ENCODE measurements at places on chromosomes 6 and 20.

DNA sequence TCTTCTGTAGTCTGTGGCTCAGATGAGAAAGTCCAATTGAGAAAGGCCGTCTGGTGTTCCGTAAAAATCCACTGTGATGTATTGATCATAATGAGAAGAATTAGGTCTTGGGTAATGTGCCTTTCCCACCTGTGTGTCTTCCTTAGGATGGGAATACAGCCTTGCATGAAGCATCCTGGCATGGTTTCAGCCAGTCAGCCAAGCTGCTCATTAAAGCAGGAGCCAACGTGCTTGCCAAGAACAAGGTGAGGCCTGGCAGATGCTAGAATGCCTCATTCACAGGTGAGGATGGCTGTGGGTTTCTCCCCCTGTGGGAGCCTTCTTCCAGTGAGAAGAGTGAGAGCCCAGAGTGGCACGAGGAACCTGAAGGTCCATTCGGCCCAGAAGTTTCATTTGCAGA lies 32.7 kb downstream of the LYRM2 start:
- DNase-seq = no peak

DNA sequence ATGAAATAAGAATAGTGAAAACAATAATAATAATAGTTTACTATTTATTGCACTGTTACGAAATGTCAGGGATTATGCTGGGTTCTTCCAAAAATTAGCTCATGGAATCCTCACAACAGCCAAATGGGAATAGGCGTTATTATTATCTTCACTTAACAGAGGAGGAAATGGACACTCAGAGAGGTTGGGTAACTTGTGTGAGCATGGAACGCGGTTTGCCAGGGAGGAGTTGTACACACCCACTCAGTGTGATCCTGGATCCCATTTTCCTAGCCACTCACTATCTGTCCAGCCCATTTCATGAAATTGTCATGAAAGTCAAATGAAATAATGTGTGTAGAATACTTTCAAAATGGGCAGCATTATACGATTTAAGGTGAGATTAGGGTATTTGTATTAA lies 4.6 kb downstream of the NELFCD start:
- DNase-seq = no peak

DNA sequence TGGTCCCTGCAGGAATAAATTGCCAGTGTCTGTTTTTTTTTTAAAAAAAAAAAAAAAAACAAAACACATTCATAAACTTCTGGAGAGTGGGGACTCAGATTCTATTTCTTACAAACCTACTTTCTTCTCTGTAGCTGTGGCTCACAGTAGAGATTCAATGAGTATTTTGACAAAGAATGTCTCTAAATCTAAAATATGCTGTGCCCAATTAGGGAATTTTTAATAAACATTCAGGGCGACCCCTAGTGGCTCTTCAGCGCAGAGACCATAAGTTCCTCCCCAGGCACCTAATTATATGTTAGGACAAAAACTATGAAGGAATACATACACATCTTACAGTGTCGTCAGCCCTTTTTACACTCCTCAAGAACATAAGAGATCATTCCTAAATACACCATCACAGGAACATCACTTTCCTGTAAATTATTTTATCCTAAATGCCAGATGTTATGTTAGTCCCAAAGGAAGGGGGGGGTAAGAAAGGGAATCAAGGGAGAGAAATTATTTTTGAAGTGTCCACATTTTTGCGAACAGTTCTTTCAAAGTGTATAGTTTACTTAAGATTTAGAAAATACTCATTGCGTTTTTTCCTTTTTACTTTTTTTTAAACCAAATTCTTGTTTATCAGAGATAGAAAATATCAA lies 21.8 kb upstream of the NAA20 start:
- no peak for DNase-seq

GRCh38 chr6:132060591-132060990 lies 109.4 kb upstream of the CCN2 start:
- DNase-seq = no peak

GRCh38 chr20:187733-188132 lies 1.8 kb downstream of the DEFB128 start:
- no peak for DNase-seq

GRCh38 chr6:120354452-120355098 lies 979.7 kb downstream of the TBC1D32 start:
- no peak for DNase-seq

DNA sequence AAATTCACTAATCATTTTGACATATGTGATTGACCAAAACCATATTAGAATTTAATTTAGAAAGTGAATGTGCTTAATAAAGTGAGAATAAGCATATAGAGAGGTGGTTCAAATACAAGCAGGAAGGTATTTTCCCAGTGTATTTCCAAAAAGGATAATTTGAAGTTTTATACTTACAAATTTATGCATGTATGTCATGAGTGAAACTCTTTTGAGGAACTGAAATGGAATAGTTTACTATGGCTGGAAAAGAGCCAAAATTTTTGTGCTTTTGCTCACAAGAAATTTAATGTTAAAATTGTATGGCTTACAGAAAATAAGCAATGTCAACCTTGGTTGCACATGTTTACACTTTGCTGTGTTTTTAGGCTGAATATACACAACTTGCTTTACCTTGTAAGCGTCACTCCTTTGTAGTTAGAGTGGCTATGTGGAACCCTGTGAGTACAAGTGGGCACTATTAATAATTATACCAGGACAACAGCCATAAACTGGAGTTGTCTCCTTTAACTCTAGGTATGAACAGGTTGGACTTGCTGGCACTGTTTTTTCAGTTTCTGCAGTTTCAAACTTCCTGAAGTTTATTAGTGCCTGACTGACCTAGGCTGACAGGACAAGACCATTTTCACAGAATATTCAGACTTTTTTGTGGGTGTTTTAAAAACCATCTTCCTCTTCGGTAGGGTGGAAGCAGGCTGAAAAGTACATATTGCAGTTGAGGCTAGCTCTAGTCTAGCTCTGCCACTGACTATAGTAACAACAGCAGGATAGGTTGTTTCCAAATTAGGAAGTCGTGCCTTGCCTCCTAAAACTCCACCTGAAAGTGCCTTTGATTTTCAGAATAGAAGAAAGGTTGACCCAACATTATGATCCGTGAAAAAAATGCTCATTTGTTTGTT lies 6.0 kb downstream of the AFDN start:
- DNase-seq = no peak

- DNase-seq = no peak
Measured at GRCh38 chr6:37027811-37028469, 22.5 kb downstream of the FGD2 start.

- no peak for DNase-seq
Measured at GRCh38 chr6:107124934-107125348, 9.6 kb upstream of the BEND3 start.

All from HuH-7.5 (cell line).